ENCODE measurements at places on chromosomes 5 and 9.

GRCh38 chr9:15909297-15909696, 356.5 kb downstream of the CCDC171 start:
- no peak for DNase-seq

- no peak for DNase-seq
Measured at GRCh38 chr5:137668637-137669036, 67.3 kb downstream of the KLHL3 start.

GRCh38 chr5:37900692-37901091, 60.9 kb upstream of the GDNF start:
- no peak for DNase-seq

GRCh38 chr9:111914749-111915424, 18.3 kb downstream of the UGCG start:
- no peak for DNase-seq

DNA sequence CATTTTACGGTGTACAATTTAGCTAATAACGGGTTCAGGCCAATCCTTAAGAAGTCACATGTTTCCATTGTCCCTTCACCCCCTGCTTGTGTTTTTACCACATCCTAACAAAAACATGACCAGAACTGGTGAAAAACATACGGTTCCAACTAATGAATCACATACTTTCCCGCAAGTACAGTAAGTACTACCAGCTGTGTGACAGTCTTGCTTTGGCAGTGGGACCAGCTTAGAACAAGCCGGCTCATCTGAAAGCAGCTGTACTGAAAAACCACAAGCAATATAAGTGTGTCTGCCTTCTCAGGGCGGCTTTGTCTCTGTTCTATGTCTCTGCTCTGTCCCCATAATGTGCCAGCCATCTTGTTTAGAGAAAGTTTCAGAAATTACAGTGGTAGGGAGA, 242.5 kb downstream of the BNC2 start:
- DNase-seq: no peak

DNA sequence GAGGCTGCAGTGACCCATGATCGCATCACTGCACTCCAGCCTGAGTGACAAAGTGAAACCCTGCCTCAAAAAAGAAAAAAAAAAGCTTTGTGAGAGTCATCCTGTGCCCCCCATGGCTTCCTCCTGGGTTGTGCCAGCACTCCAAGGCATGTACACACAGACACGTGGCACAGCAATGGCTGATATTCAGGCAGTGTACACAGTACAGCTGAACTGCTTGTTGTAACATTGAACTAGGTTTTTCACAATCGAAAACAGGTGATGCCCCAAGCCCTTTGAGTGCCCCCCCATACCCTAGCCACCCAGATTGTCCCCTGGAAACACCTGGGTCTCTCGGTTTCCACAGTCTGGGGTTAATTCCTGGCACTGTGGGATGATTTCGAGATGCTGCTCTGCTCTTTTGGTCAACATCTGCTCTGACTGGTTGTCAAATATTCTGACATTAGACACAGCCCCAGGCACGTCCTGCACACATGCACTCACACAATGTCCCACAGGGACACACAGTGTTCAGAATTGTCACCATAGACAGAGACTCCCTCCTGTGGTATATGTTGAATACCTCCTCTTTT, 9.2 kb downstream of the SPINK4 start:
- no peak for DNase-seq

GRCh38 chr5:113336975-113337374, 97.8 kb downstream of the TSSK1B start:
- DNase-seq: peak; percentile 15

DNA sequence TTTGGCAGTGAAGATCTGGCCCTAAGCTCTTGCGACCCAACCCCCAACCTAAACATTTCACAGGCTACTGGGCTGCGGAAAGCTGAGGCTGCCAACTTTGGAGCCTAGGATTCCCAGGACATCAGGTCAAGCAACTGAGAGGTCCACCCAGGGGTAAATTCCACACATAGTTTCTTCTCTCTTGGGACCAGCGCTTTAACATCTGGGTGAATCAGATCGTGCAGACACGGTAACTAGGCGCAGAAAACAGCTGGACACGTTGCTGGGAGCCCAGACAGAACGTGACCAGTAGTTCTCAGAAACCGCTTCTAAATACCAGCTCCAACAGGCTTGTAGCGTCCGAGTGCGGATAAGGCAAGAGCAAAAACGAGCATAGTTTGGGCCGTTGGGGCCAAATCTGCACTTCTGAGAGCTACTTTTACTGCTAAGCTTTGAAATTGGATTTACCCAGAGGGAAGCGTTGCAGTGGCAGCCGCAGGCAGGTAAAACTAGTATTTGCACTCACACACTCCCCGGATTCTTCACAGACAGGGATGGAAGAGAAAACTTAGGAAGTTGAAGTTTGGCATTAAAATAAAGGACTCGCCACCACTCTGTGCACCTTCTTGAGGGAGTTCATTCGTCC, 11.8 kb downstream of the ITGA1 start:
- no peak for DNase-seq

DNA sequence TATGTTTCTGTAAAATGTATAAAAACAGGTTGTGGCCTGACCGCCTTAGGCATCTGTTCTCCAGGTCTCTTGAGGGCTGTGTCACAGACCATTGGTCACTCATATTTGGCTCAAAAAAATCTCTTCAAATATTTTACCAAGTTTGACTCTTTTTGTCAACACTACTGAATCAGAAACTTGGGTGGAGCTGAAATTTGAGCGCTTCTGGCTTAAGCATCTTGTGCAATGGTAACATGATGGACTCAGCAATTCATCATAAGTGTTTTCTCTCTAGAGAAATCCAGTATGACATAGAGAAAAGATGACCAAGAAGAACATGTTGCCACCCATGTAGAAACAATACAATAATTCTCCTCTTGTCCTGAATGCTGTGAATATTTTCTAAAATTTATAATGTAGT, 387.9 kb downstream of the MAT2B start:
- no peak for DNase-seq

DNA sequence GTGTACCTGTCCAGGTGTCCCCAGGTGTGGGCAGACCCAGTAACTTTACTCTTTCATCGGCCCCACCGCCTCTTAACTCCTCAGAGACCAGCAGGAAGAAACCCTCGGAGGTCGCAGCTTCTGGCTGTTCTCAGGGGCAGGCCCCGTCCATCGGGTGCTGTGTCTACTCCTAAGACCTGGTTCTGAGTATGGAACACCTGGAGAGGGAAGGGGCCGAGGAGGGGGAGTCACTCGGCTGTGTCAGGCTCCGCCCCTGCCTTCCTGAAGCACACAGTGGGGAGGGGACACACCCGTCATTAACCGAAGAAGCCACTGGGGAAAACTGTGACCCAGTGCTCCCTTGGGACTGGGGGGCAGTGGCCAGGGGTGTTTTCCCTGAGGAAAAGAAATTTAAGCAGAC, 22.3 kb downstream of the NTNG2 start:
- DNase-seq: no peak

DNA sequence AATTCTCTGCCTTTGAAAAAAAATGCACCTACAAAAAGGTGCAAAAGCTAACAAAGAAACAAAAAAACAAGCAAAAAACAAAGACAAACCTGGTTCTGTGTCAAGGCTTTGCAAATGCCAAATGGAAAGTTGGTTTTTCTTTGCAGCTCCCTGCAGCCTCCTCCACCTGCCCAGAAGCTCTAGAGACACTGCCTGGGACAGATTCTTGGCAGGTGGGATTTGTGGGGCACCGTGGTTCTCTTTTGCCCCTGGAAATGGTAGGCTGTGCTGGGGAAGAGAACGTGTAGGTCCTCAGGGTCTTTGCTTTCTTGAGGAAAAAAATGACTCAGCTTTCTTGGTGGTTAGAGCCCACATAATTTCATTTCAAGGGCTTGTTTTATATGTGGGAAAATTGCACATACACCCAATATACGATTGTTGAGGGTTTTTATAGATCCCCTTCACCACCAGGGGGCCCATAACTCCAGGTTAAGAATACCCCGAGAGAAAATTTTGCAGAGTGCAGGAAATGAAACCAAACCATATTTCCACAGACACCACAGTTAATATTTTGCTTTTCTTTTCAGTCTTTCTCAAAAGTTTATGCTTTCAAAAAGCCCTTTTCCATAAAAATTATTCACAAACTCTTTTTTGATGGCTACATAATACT, 58.7 kb downstream of the NXNL2 start:
- no peak for DNase-seq

DNA sequence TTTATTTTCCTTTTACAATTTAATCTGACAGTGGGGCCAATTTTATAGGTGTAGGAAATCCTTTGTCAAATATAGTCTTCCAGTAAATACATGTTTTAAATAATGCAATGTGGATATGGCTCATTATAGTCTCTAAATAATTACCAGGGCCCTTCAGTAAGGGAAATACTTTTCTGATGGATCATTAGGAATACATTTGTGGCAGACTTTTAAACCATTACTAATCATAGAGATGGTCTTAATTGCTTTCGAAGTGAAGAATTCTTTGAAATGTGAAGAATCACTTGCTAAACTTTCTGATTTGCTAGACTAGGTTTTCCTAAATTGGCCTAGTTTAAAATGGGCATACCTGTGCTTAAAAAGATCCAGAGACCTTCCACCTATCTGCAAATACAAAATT, 105.6 kb upstream of the ELL2 start:
- no peak for DNase-seq

DNA sequence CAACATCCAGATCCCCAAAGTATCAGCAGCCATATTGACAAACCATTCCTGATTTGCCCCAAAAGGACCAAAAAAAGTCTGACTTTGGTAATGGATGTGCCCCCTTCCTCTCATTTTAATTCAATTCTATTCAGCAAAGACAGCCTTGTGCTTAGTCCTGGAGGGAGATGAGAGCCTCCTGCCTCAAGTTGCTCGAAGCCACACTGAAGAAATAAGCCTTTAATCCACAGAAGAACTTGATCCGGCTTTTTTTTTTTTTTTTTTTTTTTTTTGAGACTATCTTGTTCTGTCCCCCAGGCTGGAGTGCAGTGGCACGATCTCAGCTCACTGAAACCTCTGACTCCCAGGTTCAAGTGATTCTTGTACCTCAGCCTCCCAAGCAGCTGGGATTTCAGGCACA, 8.4 kb upstream of the PAX5 start:
- DNase-seq: no peak

DNA sequence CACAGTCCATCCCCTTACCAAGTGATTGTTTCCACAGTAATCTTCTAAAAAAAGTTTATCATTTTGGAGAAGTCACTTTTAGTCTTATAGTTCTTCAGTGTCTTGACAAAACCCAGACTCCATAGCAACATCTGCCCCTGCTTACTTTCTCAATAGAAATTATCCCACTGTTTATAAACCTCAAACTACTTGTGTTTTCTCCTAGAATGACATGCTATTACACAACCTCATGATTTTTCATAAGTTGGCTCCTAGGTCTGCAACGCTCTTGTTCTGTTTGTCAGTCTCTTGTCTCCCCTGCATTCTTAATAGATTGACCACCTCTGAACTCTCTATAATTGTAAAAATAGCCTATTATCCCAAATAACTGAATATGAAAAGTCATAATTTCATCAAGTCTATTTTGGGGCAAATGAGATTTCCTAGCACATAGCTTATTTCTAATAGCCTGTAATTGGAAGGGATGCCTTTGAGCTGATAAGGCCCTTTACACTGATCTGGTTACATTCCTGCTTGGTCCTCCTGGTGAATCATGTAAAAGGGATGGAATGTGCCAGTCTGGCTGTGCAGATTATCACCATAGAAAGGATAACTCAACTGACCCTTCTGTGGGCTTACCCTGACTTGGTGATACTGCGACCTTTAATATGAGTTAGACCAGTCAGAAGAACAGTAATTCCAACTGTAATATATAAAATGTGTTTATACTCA, 69.6 kb downstream of the CHSY3 start:
- no peak for DNase-seq

- no peak for DNase-seq
Measured at GRCh38 chr5:117463881-117464570, 889.4 kb upstream of the SEMA6A start.

DNA sequence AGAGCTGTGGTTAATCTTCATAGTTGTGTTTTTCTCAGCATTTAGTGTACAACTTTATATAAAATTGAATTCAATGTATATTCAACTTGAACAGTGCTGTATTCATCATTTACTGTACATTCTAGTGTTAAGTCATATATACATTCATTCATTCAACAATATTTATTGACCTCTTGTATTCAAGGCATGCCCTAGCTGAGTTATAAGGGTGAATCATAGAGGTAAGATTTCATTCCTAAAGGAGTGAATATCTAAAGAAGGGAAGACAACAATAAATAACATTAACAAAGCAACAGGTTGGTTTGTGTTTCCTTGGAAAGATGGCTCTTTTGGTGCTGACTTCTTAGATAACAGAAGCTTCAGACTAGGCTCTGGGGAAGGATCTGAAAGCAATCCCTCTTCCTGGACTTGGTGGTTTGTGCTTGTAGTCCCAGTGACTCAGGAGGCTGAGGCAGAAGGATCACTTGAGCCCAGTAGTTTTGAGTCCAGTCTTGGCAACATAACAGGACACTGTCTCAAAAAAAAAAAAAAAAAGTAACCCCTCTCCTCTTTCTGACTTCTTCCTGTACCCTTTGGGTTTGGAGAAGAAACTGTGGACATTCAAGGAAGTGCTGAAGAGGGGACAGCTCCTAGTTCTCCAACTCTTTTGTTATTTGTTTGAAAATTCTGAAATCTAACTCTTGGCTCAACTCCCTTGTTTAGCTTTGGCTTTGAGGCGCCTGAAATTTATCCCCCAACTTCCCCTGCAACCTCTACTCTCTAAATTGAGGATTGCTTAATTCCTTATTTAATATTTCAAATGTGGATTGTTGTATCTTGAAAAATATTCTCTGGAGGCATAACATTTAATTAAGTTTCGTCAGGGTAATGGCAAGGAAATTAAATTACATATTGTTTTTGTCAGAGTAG, 80.2 kb downstream of the OSTF1 start:
- no peak for DNase-seq

- DNase-seq: no peak
Measured at GRCh38 chr9:114084282-114085073, 6.4 kb upstream of the AMBP start.

DNA sequence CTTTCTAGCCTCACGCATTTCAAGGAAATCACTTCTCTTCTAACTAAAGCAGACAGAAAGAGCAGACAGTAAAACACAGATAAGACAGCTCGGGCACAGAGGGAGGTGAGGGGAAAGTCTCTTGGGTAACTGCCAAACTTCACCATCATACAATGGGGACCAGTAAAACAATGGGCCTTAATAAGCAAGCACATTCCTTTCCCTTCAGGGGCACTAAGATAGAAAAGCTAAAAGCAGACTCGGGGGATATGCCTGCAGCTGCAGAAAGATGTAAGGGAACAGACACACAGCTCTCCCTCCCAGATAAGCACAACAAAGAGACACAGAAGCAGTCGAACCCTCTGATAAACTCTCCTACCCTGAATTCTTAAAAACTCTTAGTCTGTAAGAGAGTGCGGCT, 15.6 kb upstream of the CKS2 start:
- DNase-seq: no peak

DNA sequence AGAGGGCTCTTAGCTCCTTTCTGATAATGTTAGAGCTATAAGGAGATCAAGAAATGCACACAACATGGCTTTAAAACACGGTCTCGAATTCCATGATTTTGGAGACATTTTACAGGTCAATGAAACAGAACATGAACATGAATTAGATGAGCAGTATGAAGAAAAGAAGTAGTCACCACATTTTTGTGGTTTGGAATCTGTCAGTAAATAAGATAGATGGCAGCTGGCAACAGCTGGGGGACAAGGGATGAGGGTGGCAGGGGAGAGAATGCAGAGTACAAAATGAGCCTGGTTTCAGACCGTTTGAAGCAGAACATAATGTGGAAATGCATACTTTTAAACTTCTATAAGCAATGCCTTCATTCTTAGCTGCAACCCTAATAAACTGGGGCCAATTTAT, 107.1 kb downstream of the OXCT1 start:
- DNase-seq: no peak

- peak; percentile 26 for DNase-seq
Measured at GRCh38 chr5:10111571-10111970, 138.1 kb downstream of the ATPSCKMT start.

GRCh38 chr5:36153298-36153677, 1.4 kb downstream of the SKP2 start:
- no peak for DNase-seq

Measured in GDM1 (cell line).